Amygdala (tissue), 56 donors: ENCODE measurements at places on chromosomes 4 and X.

GRCh38 chr4:72484981-72485380, 84.0 kb downstream of the ADAMTS3 start:
- DNase-seq: no peak

DNA sequence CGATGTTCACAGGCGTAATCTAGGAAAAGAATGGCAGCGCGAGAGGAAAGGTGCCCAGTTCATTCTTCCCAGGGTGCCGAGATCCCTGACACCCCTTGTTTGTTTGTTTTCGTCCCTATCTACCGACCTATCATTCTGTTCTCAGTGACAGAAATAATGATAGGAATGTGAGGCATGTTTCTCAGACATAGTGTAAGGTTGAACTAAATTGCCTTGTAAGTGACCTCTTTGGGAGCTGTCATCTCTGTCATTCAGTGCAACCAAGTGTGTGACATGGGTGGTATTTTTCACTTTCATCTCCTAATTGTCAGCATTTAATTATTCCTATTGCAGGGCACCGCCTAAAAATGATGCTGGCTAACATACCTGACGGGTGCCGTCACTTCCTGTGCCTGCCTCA, 24.4 kb downstream of the CLDN22 start:
- DNase-seq: no peak

- DNase-seq: no peak
Measured at GRCh38 chr4:107832275-107832807, 7.6 kb downstream of the SGMS2 start.

DNA sequence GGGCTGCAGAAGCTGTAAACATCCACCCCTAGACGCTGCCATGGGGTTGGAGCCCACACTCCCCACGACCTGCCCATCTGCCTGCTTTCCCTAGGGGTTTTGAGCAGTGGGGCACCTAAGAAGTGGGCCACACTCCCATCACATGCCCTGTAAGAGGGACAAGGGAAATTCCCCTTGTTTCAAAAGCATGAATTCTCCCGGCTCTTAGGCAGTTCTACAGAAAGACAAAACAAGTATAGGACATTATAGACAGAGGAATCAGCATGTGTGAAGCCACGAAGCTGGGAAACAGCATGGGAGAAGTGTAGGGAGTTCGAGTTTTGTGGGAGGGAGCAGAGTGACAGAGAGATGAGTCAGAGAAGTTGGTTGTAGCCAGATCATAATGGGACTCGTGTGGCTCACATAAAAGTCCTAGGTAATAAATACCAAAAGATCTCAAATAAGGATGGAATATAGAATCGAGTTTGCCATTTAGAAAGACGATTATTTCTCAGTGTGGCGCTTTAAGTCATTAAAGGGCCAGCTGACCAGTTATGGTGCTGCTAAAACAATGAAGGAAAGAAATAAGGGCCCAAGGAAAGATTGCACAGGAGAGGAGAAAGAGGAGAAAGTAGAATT, 23.9 kb downstream of the APOO start:
- DNase-seq: no peak

GRCh38 chr4:121070696-121071639, 1.4 kb downstream of the NDNF start:
- no peak for DNase-seq

GRCh38 chr4:175273995-175274753, 356.0 kb downstream of the ADAM29 start:
- DNase-seq: no peak

DNA sequence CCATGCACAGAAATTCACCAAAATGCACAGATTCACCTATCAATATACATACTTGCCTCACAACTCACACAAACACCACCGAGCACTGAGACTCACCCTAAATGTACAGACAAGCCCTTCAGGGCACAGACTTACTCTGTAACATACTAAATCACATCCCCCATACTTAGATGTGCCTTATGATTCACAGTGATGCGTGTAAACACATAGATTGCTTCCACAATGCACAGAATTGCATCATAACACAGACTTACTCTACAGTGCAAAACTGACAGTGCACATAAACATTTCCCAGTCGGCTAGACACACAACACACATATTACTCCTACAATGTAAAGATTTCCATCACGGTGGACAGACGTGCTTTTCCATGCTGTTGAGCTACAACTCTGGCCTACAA, 6.2 kb downstream of the LINC00632 start:
- no peak for DNase-seq

GRCh38 chrX:129932016-129932820, 26.3 kb downstream of the UTP14A start:
- DNase-seq: peak; percentile 71

DNA sequence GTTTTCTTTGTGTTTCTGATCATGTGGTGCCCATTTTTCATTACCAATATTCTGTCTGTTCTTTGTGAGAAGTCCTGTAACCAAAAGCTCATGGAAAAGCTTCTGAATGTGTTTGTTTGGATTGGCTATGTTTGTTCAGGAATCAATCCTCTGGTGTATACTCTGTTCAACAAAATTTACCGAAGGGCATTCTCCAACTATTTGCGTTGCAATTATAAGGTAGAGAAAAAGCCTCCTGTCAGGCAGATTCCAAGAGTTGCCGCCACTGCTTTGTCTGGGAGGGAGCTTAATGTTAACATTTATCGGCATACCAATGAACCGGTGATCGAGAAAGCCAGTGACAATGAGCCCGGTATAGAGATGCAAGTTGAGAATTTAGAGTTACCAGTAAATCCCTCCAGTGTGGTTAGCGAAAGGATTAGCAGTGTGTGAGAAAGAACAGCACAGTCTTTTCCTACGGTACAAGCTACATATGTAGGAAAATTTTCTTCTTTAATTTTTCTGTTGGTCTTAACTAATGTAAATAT, 110.4 kb downstream of the IL13RA2 start:
- DNase-seq: no peak

DNA sequence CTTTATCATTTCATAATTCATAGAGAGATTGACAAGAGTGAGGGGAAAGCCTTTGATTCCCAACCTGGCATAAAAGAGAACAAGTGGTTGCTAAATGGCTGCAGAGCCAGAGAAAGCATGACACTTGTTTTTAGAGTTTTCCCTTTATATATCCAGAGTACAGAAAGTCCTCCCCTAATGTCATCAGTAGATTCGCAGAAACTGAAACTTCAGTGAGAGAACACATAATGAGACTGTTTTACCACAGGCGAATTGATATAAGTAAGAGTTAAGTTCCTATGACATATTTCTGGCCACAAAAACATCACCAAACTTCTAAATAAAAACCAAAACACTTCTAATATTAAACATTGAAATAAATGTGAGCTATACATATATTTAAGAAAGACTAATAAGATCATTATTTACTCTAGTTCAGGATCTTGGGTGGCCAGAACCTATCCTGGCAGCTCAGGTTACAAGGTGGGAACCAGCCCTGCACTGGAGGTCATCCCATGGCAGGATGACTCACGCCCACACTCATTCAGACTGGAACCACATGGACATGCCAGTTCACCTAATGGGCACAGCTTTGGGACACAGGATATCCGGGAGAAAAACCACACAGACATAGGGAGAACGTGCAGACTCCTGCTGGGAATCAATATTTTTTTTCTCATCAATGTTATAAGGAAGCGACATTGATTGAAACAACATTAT, 35.5 kb downstream of the NWD2 start:
- no peak for DNase-seq

DNA sequence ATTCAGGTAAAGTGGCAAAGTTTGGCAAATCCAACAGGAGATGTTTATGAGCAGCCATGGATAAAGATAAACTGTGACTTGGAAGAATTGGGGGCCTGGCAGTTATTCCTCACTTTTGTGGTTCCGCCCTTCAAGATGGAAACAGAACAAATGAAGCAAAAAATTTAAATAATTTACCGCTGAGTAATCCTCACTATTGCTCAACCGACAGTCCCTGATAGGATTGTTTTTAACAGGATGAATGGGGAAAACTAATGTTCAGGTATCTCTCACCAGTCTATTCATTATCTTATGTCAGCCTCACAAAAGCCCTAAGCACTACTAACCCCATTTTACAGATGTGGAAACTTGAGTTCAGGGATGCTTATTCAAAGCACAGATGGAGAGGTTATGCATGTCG, 90.8 kb downstream of the FNIP2 start:
- DNase-seq: no peak

GRCh38 chr4:174218127-174218790, 65.2 kb downstream of the FBXO8 start:
- no peak for DNase-seq
